Endodermal cell (in vitro differentiated cells): ENCODE measurements at places on chromosomes 1 and 21. TPM values are rescaled to one million over a fixed set of nuclear protein-coding genes. Genes with fewer than 3 reads are reported as not detected.

Gene CD160
- total RNA-seq = not detected in 2 replicates

Gene C1orf174
- total RNA-seq = 28.4 and 31.4 TPM in 2 replicates

Gene KCNK1
- total RNA-seq = 55.7 to 73.9 TPM (median 57.3 TPM) in 3 replicates

Gene SH2D5
- 3.4 to 5.0 TPM (median 3.6 TPM) in 3 replicates for total RNA-seq

DNA sequence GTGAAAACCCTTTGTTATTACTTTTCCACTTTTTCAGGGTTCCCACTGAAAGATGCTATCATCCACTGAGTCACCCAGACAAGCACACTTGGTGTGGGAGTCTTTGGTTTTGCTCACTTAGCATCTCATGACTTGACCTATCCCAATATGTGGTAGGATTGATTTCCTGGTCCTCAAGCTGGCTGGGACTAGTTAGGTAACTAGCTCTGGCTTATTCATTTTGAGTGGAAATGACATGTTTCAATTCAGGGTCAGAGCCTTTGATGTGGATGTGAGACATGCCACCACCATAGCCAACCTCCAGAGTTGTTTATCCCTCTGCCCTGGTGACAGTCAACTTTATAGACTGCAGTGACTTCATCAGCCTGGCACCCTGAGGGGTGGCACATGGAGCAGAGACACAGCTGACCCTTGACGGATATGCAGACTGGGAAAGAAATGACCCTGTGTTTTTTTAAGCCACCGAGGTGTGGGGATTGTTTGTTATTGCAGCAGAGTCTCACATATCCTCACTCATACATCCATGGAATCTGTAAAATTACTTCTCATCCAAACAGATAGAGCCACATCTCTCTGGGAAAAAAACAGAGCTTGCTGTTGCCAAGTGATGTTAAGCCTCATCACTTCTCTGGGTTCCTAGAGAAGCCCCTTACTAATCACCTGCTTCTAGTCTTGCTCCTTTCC, 699.9 kb downstream of the MATN1 start:
- H3K4me3 ChIP-seq = no peak overlapping the region
- no peaks in the 10 kb centered on the region for H3K36me3 ChIP-seq
- H3K4me1 ChIP-seq = no peaks in the 10 kb centered on the region
- no peak overlapping the region for H3K27ac ChIP-seq
- no peaks in the 10 kb centered on the region for H3K27me3 ChIP-seq
- no peak for DNase-seq

DNA sequence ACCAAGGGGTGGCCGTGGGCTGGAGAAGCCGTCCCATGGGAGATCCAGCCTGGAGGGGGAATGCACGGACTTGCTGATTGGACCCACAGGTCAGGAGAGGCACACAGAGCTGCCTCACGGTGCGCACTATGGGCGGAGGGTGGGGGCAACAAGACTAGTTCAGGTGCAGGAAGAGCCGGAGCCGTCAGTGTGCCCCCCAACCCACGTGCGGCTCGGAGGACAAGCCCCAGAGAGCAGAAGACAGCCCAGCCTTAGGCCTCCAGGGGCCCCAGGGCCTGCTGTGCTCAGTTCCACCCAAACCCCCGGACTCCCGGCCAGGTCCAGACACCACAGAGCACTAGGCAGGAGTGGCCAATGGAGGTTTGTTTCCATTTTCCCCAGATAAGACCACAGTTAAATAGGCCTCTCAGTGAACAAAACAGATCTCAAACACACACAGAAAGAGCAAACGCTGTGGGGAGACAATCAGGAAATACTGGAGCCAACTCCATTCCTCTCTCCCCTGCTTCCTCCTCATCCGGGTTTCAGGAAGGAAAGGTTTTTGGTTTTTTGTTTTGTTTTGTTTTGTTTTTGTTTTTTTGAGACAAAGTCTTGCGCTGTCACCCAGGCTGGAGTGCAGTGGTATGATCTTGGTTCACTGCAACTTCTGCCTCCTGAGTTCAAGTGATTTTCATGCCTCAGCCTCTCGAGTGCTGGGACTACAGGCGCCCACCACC, 84.2 kb downstream of the ADSS2 start:
- H3K36me3 ChIP-seq = no peaks in the 10 kb centered on the region
- peaks cover 17% of the 10 kb centered on the region for H3K4me1 ChIP-seq
- no peaks in the 10 kb centered on the region for H3K27me3 ChIP-seq
- H3K4me3 ChIP-seq = no peak overlapping the region

- no peaks in the 10 kb centered on the region for H3K27me3 ChIP-seq
- no peaks in the 10 kb centered on the region for H3K36me3 ChIP-seq
- no peak overlapping the region for H3K27ac ChIP-seq
- no peaks in the 10 kb centered on the region for H3K4me1 ChIP-seq
- no peak for DNase-seq
Observed at GRCh38 chr1:215899901-215900300, 332.8 kb downstream of the KCTD3 start.

- no peaks in the 10 kb centered on the region for H3K4me1 ChIP-seq
- no peak overlapping the region for H3K4me3 ChIP-seq
- H3K27ac ChIP-seq = no peak overlapping the region
- no peaks in the 10 kb centered on the region for H3K36me3 ChIP-seq
- H3K27me3 ChIP-seq = peaks cover 19% of the 10 kb centered on the region
- no peak for DNase-seq
Observed at GRCh38 chr1:65799601-65800000, 6.9 kb downstream of the PDE4B start.

DNA sequence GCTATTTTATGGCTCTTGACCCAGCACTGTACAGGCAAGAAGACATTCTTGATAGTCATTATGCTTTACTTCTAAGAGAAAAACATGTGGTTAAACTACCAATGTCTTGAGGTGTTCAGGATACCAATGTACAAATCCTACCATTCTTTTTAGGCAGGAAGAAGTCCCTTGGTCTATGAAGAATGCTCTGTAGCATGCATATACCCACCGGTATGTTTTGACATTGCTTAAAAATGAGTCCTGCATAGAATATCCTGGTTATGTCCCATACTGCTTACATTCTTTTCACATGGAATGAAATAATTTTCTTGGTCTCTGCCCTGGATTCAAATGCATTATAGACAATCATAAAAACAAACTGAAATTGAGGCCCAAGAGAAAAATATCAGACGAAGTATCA, 4.8 kb downstream of the KRTAP27-1 start:
- no peaks in the 10 kb centered on the region for H3K4me1 ChIP-seq
- H3K4me3 ChIP-seq = no peak overlapping the region
- H3K27me3 ChIP-seq = no peaks in the 10 kb centered on the region
- no peak overlapping the region for H3K27ac ChIP-seq
- DNase-seq = no peak

- no peaks in the 10 kb centered on the region for H3K4me1 ChIP-seq
- no peak for DNase-seq
- H3K4me3 ChIP-seq = no peak overlapping the region
- no peak overlapping the region for H3K27ac ChIP-seq
- no peaks in the 10 kb centered on the region for H3K27me3 ChIP-seq
Observed at GRCh38 chr21:44356636-44357035, 3.2 kb downstream of the TRPM2 start.

GRCh38 chr1:203589171-203589570, 37.5 kb upstream of the ATP2B4 start:
- H3K36me3 ChIP-seq = no peaks in the 10 kb centered on the region
- H3K4me3 ChIP-seq = no peak overlapping the region
- no peaks in the 10 kb centered on the region for H3K27me3 ChIP-seq

- H3K4me1 ChIP-seq = no peaks in the 10 kb centered on the region
- H3K36me3 ChIP-seq = no peaks in the 10 kb centered on the region
- no peak overlapping the region for H3K4me3 ChIP-seq
- H3K27ac ChIP-seq = no peak overlapping the region
Observed at GRCh38 chr1:41766041-41766440, 152.7 kb downstream of the HIVEP3 start.

DNA sequence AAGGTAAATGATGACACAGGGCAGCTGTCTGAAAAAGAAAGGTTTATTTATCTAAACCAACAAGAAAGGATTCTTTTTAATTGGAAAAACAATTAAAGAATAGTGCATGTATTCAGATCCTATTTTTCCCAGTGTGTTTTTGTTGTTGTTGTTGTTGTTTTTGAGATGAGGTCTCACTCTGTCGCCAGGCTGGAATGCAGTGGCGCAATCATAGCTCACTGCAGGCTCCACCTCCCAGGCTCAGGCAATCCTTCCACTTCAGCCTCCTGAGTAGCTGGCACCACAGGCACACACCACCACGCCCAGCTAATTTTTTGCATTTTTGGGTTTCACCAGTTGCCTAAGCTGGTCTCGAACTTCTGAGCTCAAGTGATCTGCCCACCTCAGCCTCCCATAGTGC, 22.1 kb downstream of the NEK2 start:
- H3K4me1 ChIP-seq = no peaks in the 10 kb centered on the region
- H3K27ac ChIP-seq = no peak overlapping the region
- H3K36me3 ChIP-seq = no peaks in the 10 kb centered on the region
- H3K27me3 ChIP-seq = no peaks in the 10 kb centered on the region

- no peak for DNase-seq
- no peaks in the 10 kb centered on the region for H3K36me3 ChIP-seq
- no peak overlapping the region for H3K4me3 ChIP-seq
- H3K4me1 ChIP-seq = no peaks in the 10 kb centered on the region
- H3K27ac ChIP-seq = no peak overlapping the region
- H3K27me3 ChIP-seq = peaks cover 27% of the 10 kb centered on the region
Observed at GRCh38 chr21:25560891-25561290, 46.4 kb downstream of the MRPL39 start.

GRCh38 chr21:36571556-36571955, 91.6 kb upstream of the CLDN14 start:
- no peak for DNase-seq
- no peak overlapping the region for H3K27ac ChIP-seq
- no peaks in the 10 kb centered on the region for H3K36me3 ChIP-seq
- no peaks in the 10 kb centered on the region for H3K27me3 ChIP-seq
- H3K4me1 ChIP-seq = no peaks in the 10 kb centered on the region
- no peak overlapping the region for H3K4me3 ChIP-seq

GRCh38 chr1:224519874-224520273, 85.3 kb upstream of the WDR26 start:
- no peaks in the 10 kb centered on the region for H3K27me3 ChIP-seq
- H3K4me1 ChIP-seq = peaks cover 4% of the 10 kb centered on the region
- DNase-seq = no peak

DNA sequence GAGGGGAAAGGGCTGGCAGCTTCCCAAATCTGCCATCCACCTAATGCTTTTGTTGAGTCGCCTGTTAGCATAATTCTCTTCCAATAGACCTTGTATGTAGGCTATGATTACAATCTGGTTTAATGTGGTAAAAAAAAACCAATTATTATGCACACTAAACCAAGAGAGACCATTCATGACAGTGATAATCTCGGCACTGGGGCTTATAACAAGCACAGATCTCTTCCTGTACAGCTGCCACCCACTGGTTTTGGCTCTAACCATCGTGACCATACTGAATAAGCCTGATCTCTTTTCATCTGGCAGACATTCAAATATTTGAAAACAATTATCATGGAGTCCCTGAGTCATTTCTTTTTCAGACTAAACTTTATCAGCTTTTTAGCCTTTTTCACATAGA, 12.0 kb upstream of the SYT14 start:
- DNase-seq = no peak
- H3K4me1 ChIP-seq = no peaks in the 10 kb centered on the region
- H3K27ac ChIP-seq = no peak overlapping the region

DNA sequence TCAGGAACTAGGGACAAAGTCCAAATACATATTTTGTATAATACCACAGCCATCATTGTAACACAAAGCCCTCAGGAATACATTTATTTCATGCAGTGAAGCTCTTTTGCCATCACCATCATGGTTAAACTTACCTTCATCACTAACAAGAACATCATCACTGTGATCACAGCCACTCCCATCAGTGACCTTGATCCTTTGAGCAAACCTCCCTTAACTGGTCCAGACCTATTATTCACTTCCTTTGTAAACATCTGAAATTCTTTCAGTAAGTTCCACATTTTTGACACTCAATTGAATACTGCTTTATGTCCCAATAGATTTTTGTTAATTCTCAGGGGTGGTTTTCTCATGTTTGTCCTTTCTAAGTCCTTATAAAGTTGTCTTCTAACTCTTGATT, 16.2 kb upstream of the KPRP start:
- no peaks in the 10 kb centered on the region for H3K4me1 ChIP-seq
- no peak overlapping the region for H3K4me3 ChIP-seq
- no peaks in the 10 kb centered on the region for H3K36me3 ChIP-seq
- H3K27me3 ChIP-seq = no peaks in the 10 kb centered on the region

DNA sequence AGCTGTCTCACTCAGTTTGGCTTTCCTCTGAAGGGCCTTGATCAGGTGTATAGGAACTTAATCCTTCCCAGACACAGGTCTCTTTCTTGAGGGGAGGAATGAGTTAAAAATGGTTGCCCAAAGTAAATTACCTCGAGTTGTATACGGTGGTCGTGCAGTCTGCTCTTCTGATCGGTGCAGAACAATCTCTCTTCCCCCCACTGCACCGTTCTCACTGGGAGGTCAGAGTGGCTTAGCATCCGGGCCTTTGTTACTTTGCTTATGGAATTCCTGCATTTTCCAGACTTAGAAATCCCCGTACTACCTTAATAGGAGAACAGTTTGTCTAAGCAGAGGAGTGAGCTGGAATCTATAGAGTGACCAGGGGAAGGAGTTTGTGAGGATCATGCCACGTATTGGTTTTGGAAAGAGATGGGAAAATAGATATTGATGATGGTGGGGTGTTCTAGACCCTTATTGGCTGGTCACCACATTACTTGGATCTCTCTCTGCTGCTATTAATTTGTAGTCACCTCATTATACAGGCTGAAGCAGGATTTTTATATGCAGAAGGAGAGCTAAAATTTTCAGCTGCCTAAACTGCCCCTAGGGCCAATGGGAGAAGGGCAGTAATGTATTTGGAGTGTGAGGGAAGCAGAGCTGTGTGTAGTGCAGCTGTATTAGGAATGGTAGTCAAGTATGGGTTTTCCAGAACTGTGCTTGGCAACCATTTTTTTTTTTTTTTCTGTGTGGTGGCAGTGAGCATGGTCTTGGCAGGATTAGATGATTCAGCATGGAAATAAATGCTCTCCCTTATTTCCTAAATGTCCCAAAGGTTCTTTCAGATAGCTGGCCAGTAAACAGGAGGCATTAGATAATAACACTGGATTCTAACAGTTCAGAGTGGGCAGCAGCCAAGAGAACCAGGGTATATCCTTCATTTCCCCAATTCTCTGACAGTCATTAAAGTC, 81.5 kb downstream of the NDUFS5 start:
- peaks cover 23% of the 10 kb centered on the region for H3K4me1 ChIP-seq
- peak overlapping the region; percentile 84 for H3K4me3 ChIP-seq
- peak overlapping the region; percentile 95 for H3K27ac ChIP-seq
- DNase-seq = peak; percentile 59

- peak overlapping the region; percentile 97 for H3K4me3 ChIP-seq
- peaks cover 8% of the 10 kb centered on the region for H3K4me1 ChIP-seq
- no peaks in the 10 kb centered on the region for H3K27me3 ChIP-seq
- peaks cover 4% of the 10 kb centered on the region for H3K36me3 ChIP-seq
- peak overlapping the region; percentile 100 for H3K27ac ChIP-seq
Observed at GRCh38 chr1:15848143-15848928, 829 bp downstream of the SPEN start.

GRCh38 chr1:110047463-110047862, 13.0 kb downstream of the STRIP1 start:
- no peak overlapping the region for H3K27ac ChIP-seq
- H3K27me3 ChIP-seq = no peaks in the 10 kb centered on the region
- H3K4me3 ChIP-seq = no peak overlapping the region
